ENCODE measurements at places on chromosomes 4 and X.

GRCh38 chrX:103396186-103396585, 19.8 kb downstream of the BEX3 start:
- DNase-seq = no peak

DNA sequence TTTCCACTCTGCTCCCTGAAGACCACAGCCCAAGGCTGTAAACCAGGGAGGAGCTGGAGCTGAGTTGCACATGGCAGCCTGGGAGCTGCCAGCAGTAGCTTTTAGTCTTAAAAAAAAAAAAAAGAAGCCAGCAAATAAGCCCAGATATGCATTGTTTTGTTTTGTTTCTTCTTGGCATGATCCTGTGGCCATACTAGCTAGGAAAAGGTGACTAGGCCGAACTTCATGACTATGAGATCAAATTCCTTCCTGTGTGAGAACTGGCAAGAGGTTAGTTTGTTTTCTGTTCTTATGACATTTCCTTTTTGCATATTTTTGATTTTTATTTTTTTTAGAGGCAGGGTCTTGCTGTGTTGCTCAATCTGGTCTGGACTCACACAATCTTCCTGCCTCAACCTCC, 323.3 kb downstream of the DCTD start:
- DNase-seq = no peak

DNA sequence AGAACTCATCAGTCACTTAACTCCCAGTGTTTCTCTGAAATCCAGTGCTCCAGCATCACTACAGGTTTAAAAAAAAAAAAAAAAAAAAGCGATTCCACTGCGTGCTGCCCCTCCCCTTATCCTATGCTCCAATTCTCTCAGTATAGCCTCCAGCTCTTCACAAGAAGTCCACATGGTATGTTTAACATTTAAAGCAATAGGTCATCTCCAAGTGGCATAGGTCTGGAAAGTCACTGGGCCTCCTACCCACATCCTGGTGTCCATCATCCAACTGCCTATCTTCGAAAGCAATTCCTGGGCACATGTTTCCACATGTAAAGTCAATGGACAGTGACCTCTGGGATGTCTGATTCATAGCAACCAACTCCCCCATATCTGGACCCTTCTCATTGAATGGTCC, 66.5 kb upstream of the MAP3K15 start:
- no peak for DNase-seq

DNA sequence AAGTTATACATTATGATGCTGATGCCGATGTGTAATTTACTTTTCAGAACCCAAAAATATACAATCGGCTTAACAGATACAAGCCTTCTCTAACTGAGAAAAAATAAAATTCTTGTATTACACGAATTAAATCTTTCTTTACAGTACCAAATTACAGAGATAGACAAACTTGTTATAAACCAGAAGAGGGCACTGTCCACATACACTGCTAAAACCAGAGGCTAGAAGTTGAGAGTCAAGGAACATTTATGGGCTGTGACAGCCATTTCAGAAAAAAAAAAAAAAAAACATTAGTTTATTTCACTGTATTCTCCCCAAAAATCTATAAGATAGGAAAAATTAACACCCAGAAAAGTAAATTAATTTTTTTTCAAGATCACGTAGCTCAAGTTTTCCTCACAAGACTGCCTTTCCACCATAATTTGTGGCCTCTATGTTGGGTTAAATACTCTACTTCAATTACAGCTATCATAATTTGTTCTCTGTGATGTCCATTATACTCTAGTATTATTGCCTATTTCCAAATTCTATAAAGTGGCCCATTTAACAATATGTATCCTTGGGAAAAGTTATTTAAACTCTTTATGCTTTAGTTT, 12.0 kb downstream of the EREG start:
- DNase-seq = no peak

- no peak for DNase-seq
Observed at GRCh38 chrX:149987613-149988012, 49.3 kb upstream of the EOLA2 start.

GRCh38 chrX:10769696-10770619, 149.6 kb upstream of the MID1 start:
- DNase-seq = no peak

DNA sequence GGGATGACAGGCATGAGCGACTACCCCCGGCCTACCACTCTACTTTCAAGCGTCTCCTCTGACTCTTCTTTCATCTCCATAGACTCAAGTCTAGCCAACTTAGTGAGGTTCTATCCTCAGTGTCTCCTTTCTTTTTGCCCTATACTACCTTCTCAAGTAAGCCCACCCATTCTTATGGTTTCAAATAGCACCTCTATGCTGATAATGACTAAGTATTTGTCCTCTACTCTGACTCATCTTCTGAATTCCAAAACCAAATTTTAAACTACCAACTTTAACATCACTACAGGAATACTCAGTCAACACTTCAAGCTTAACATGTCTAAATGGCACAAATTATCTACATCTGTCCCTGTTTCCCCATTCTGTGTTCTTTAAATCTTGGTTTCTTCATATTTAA, 47.8 kb downstream of the ELF2 start:
- no peak for DNase-seq

- no peak for DNase-seq
Observed at GRCh38 chrX:40952855-40953254, 132.4 kb upstream of the USP9X start.

Measured in activated CD8-positive, alpha-beta memory T cell treated with anti-CD3 and anti-CD28 coated beads for 48 hours (primary cell).